Activated T-cell treated with anti-CD3 and anti-CD28 coated beads for 24 hours (primary cell): ENCODE measurements at places on chromosomes 6 and 20.

GRCh38 chr20:62350629-62351422 is 16.3 kb downstream of the LAMA5 start:
- DNase-seq: no peak

- DNase-seq: no peak
These were observed 831.0 kb downstream of the TFAP2A start for GRCh38 chr6:9583753-9584352.

DNA sequence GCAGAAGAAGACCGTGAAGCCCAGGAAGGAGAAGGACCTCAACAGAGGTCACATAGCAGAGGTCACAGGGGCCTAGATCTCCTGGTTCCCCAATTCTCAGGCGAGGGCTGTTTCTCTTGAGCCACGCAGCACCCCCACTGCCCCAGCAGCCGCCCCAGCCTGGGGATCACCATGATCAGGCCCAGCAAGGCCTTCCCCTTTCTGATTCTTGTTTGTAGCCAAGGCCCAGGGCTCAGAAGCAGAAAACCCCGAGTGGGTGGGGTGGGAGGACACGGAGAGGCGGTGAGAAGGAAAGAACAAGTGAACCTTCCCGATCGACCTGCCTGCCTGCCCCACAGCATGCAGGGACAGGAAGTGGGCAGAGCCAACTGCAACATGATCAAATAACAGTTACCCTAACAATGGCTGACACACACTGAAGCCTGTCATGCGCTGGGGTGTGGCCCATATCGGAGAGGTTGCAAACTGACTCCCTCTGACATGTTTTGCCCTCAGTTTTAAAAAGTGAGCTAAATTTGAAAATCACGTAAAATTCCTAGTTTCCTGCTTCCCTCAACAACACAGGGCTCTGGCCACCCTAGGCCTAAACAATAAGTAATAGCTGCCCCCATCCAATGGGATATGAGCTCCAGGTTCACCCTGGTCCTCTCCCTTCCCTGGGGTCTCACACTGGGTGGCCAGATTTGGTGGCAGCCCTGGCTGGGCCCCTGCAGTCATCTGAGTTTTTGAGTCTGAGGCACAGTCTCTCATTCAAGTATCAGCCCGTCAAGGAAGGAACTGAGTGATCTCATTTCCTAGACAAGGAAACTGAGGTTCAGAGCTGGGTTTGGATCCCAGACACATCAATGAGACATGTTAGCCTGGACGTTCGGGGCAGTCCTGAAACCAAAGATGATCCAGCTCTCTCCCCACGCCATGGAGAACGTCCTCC is 6.5 kb downstream of the PEDS1 start:
- peak; percentile 61 for DNase-seq

GRCh38 chr6:157070403-157071107 is 252.8 kb downstream of the TMEM242 start:
- DNase-seq: no peak

- DNase-seq: no peak
These were observed 75.3 kb downstream of the FAM83B start for GRCh38 chr6:54921891-54922290.

GRCh38 chr6:75273009-75273408 is 11.6 kb downstream of the TMEM30A start:
- DNase-seq: no peak

- no peak for DNase-seq
These were observed 425.5 kb downstream of the BCKDHB start for GRCh38 chr6:80531681-80532619.

GRCh38 chr20:62515280-62515679 is 39.5 kb upstream of the GATA5 start:
- DNase-seq: no peak

DNA sequence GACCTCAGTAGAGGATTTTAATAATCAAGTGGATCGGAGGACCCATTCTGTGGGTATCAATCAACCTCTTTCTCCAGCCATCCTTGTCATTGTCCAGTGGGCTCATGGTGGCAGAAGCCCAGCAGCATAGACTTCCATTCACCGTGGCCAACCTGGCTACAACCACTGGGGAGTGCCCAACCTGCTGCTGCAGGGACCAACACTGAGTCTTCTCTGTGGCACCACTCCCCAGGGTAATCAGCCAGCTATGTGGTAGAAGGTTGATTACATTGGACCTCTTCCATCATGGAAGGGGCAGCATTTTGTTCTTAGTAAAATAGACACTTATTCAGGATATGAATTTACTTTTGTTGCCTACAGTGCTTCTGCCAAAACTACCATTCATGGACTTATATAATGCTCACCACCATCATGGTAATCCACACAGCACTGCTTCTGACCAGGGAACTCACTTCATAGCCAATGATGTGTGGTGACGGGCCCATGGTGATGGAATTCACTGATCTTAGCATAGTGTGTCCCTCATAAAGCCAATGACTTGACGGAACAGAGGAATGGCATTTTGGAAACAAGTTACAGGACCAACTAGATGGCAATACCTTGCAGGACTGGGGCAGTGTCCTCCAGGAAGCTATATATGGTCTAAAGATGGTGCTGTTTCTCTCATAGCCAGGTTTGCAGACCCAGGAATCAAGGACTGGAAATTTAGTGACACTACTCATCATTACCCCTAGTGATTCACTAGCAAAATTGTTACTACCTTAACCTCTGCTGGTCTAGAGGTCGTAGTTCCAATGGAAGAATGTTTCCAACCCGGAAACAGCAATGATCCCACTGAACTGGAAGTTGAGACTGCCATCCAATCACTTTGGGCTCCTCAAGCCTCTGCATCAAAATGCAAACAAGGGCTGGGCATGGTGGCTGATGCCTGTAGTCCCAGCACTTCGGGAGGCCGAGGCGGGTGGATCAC is 7.6 kb downstream of the CD24 start:
- no peak for DNase-seq

DNA sequence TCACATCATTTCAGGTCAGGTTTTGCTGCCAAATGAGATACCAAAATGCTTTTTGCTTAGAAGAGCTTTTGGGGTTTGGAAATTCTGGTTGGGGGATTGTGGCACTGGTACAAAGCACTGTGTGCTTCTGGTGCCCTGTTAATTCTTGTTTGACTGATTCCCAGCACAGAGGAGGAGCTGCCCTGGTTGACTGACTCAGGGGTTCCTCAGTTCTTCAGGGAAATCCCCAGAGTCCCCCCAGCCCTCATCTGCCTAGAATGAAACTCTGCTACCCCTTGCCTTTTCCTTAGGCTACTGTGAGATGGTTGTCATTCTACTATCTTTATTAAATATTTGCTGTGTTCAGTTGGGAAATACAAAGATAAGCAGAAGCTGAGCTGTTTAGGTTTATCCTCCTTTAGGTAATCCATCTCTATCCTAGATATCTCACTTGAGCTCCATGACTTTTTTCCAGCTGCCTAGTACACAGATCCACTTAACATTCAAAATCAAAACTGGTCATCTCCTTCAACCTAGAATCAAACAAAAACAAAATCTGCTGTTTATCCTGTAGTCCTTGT is 24.9 kb upstream of the TSPYL1 start:
- DNase-seq: no peak

DNA sequence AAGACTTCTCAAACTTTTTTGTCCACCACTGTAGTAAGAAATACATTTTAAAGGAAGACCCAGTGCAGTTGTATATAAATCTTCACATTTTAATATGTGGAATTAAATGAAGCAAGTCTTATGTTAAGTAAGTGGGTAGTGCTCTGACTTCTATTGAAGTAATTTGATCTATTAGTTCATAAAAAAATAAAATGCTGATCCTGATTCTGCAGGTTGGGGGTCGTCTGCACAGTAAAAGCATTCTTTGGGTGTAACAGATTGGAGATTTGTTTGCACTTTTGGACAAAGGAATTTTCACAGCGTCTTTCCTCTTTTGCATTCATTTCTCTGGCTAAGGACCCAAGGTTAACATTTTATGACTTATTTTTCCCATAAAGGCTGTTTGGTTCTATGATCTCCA is 106.8 kb downstream of the RNF144B start:
- no peak for DNase-seq

GRCh38 chr20:2658414-2659354 is 5.3 kb downstream of the IDH3B start:
- DNase-seq: no peak
